ENCODE measurements at places on chromosomes 1 and 21.

DNA sequence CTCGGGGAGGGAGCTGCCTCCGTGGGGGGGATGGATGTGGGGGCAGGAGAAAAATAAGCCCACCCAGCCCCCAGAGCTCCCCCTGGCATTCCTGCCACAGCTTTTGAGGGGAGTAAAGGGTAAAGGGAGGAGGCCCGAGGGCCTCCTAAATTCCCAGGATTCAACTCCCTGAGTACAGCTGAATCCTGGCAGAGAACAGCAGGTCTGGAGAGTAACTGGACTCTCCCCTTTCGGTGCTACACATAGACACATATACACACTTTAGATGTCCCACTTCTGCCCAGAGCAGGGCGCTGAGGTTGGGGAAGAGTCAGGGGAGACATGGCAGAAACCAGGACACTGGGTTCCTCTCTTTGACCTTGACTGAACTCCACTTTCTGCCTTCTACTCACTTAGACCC lies 3.0 kb downstream of the KIRREL1 start:
- DNase-seq = no peak

- no peak for DNase-seq
Observed at GRCh38 chr1:18635891-18636595, 5.4 kb downstream of the PAX7 start.

DNA sequence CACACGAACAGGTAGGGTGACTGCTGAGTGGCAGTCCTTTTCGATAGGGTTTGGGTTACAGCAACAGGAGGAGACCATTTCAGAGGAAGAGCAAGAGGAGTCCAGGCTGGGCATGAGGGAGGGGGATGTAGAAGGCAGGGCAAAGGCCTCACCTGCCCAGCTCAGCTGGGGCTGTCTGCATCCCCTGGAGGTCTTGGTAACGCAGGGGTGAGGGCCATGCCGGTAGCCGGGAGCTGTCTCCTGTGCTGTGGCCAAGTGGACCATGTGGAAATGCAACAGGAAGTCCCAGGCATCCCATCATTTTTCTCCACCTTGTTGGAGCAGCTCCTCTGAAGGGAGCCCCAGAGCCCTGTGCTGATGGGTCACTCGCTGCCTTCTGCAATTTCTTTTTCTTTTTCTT lies 105.4 kb upstream of the C1orf174 start:
- DNase-seq = no peak

DNA sequence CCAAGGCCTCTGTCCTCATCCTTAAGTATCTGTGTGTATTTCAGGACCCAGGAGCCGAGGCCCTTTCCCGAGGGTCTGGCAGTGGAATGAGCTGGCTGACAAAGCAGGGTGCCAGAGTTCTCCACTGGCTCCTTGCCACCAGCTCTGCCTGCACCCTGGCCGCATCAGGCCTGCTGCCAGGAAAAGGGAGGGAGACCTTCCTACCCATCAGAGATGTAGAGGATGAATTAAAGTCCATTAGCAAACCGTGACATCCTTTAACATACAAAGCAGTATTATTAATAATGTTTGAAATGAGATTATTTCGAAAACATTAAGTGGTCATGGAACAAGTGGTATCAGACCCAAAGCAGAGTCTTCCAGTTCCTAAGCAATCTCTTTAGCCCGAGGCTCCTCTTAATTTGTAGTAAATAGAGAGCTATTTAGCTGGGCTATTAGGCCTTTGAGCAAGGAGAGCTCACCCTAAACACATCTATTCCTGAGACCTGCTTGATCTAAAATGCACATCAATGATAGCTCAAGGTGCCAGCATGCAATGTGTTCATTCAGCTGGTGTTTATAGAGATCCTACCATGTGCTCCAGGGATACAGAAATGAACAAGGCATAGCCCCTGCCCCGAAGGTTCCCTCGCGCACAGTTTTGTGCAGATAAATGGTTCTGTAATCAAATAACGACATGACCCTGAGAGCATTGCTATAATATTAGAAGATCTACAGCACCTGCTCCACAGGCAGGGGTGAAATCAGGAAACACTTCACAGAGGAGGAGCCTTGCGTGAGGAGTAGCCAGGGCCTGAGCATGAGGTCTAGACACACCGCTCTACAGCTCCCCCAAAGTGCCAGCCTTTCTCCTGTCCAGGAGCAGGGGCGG lies 44.0 kb downstream of the FAM163A start:
- peak; percentile 30 for DNase-seq

- DNase-seq = no peak
Observed at GRCh38 chr1:109983380-109984189, 980 bp upstream of the AHCYL1 start.

Data from left colon (tissue), 2 donors.